CD4-positive, alpha-beta T cell treated with Interleukin-6 at 100 ng/mL for 8 hours (primary cell): ENCODE measurements at places on chromosomes 5 and 9.

DNA sequence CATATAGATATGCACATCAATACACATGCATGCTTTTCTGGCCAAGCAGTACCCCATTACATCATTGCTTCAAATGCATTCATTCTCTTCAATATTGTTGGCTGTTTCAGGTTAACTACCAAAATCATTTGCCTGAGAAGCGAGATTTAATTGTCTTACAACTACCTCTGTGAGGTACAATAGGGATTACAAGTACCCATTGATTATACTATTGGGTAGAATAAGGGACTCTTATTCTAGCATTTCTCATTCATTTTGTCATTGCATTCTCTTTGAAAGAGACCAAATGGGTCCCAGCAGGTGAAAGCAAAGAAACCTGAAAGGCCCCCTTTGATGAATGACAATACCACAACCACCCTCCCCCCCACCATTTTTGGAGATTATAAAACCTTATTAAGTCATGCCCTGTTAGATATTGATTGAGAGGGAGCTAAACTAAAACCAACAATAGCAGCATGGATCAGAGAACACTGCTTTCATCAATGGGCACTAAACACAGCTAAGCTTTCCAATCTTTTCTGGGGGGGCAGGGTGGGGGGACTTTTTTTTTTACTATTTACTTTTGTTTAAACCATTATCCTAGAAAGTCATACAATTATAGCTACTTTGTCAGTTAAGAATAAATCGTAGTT is 375.0 kb upstream of the CCNH start:
- DNase-seq, result no peak

DNA sequence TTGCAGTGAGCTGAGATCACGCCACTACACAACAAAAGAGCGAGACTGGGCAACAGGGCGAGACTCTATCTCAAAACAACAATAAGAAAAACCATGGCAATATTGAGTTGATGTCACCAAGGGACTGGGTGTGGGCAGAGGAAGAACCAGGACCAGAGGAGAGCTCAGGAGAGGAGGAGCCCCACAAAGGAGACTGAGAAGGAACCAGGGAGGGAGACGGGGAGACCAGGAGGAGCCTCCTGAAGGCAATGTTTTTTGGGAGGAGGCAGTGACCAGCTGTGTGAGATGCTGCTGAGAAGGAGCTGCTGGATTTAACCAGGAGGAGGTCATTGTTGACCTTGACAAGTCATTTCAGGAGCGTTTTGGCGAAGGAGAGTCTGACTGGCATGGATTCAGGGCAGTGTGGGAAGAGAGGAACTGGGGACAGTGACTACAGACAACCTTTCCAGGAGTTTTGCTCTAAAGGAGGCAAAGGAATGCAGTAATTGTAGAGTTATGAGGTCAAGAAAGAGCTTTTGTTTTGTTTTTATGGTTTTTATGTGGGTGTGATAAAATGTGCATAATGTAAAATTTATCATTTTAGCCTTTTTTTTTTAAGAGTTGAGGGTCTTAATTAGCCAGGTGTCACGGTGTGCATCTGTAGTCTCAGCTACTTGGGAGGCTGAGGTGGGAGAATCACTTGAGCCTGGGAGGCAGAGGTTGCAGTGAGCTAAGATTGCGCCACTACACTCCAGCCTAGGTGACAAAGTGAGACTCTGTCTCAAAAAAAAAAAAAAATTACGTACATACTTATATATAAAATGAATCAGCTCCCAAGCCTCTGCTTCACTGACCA is 17.9 kb downstream of the TRUB2 start:
- no peak for DNase-seq

GRCh38 chr9:131524665-131525315 is 6.3 kb downstream of the UCK1 start:
- no peak for DNase-seq

DNA sequence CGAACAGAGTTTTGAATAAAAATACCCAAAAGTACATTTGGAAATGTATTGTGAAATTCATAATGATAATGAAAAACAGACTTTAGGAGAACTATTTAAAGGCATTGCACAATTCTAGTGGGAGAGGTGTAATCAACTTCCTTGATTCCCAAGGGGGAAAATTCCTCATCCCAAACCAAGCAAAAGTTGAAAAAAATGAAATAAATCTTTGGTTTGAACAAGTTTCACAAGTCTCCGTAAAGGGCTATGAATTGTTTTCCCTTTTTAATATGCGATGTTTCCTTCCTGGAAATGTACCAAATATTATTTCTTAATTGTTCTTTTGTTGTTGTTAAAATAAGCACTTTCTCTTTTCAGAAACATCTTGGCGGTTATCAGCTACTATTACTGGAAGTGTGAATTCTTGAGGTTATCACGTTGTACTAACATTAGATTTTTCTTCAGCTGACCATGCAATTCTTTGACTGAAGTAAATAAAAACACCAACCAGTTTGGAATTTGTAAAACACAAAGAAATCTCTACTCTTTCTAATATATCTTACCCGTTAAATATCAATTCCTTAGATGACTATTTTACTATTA is 59.3 kb downstream of the SVEP1 start:
- no peak for DNase-seq

GRCh38 chr5:169862391-169862811 is 117.9 kb downstream of the INSYN2B start:
- no peak for DNase-seq

GRCh38 chr9:113990975-113991471 is 87.1 kb downstream of the AMBP start:
- no peak for DNase-seq

DNA sequence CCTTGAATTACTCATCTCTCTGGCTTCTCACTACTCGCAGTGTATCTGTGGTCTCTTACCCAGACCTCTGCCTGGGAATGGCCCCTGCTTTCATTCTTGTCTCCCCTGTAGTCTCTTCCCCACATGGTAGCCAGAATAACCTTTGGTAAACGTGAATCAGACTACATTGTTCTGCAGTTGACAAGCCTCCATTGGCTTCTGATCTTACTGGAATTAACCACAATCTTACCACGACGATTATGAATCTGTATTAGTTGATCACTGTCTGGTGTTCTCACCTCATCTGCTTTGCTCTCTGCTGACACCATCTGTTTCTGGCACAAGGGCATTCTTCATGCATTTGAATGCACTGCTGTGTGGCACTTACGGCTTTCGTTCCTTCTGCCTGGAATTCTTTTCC is 781.2 kb downstream of the MTRR start:
- DNase-seq, result no peak

- no peak for DNase-seq
Measured at GRCh38 chr9:115189686-115190085, 71.7 kb upstream of the TNC start.

- DNase-seq, result no peak
Measured at GRCh38 chr5:126975796-126976195, 54.6 kb downstream of the MARCHF3 start.

DNA sequence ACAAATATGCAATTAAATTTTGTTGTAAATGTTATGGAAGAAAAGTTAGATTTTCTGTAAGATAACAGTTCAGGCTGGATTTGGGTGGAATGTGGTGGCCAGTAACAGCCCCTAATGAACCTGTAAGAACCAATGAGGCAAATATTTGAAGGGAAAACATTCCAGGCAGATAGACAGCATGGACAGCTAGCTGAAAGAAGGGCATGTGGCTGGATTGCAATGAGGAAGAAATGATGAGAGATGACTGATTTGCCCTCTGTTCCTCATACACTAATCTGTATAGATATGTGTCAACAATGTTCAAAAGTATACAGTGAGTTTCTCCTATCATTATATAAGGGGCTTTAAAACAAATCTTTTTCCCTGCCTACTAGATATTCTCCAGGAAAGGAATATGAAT is 58.8 kb downstream of the MAN2A1 start:
- DNase-seq, result no peak

GRCh38 chr5:25744908-25745307 is 1100.1 kb upstream of the CDH10 start:
- no peak for DNase-seq

- peak; percentile 97 for DNase-seq
Measured at GRCh38 chr5:168579488-168580226, 489 bp upstream of the PANK3 start.

GRCh38 chr5:170151097-170151831 is 45.6 kb downstream of the FOXI1 start:
- DNase-seq, result no peak
